ENCODE measurements at places on chromosomes 1 and 21. TPM values are rescaled to one million over a fixed set of nuclear protein-coding genes. Genes with fewer than 3 reads are reported as not detected.

Gene PROK1
- not detected for polyA plus RNA-seq

Gene CD1B
- not detected for polyA plus RNA-seq

Gene OLFML3
- 6.6 TPM for polyA plus RNA-seq

Gene MASP2
- 0.12 TPM for polyA plus RNA-seq

Gene SLC22A15
- 0.54 TPM for polyA plus RNA-seq

Gene HOOK1
- polyA plus RNA-seq: 0.45 TPM

DNA sequence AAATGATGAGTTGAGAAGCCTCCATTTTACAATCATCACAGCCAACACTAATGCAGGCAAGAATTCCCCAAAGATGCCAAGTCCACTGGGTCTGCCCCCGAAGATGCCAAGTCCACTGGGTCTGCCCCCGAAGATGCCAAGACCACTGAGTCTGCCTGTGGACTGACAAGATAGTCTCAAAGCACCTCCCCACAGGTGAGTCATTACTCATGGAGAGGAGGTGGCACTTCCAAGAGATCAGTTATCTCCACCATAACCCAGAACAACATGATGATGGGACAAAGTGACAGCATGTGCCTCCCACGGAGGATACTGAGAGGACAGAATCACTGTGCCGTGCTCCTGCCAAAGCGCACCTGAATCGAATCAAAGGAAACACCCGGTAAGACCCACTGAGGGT is 4.8 kb downstream of the PTTG1IP start:
- DNase-seq: no peak

- no peak for DNase-seq
Observed at GRCh38 chr1:92945748-92946270, 15.5 kb downstream of the DIPK1A start.

DNA sequence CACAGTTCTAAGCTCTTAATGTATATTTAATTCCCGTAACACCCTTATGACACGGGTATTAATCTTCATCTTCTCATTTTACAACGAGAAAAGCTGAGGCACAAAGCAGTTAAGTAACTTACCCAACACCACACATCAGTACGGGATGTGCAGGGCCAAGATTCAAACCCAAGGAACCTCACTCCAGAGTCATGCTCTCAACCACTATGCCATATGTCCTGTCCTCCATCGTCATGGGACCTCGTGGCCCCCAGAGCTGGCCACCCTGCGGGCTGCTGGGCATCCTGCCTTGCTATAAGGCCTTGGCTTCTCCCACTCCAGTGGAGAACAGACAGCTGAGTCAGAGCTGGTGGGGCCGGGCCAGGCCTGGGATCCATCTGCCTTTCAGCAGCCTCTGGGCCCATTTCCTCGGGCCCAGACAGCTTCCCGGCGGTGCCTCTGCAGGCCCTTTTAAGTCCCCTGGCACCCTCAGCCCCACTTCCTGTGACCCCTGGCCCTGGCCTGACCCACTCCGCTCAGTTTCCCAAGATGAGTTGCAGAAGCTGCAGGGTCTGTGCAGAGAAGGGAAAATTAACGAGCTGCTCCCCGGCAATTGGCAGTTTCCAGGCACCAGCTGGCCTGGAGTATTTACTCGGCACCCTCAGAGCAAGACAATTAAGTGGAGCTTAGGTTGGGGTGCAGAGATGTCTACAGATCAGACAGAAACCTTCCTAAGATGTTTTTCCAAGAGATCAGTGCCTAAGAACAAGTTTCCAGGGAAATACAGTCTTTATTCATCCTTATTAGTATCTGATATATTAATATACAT is 98.2 kb downstream of the EPHB2 start:
- no peak for DNase-seq

- peak; percentile 47 for DNase-seq
Observed at GRCh38 chr1:31689854-31690253, 14.0 kb downstream of the COL16A1 start.

DNA sequence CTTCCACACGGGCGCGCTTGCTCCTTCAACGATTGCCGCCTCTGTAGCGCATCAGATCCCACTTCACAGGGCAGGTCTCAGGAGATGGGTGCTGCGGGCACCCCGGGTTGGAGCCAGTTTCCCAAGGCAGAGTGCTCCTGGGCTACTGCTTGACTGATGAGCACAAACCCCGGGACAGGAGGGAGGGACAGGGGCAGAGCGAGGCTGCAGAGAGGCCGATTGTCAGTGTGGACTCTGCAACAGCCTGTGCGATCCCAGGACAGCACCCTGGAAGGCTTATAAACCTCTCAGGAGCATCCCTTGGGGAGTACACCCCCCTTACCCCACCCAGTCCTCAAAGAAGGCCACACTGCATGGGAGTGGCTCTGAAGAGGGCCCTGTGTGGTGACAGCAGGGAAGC is 28.0 kb upstream of the BACE2 start:
- DNase-seq: no peak

- DNase-seq: no peak
Observed at GRCh38 chr1:147741065-147741464, 19.3 kb downstream of the GJA5 start.

DNA sequence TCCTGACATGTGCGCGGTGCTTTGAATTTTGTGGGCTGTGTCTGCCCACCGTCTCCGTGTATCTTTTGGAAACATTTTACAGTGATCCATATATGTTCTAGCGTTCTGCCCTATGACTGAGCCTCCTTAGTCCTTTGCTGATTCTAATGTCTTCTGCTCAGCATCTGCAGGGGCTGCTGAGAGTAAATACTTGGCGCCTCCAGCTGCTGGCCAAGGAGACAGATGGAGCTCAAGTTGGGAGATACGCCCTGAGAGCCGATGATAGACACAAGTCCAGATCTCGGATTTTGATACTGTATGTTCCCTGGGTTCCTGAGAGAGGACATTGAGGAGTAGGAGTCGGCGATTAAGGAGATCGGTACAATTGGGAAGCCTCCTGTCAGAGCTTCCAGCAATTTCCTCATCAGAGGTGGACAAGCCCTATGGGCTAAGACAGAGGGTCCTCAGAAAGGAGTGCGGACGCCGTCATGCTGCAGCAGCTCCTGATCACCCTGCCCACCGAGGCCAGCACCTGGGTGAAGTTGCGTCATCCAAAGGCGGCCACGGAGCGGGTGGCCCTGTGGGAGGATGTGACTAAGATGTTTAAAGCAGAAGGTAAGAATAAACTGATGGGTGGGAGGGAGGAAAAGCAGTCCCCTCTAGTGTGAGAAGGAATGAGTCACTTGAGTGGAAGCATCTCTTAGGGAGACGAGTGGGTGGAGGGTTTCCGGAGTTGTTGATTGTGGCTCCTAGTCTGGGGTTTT is 390 bp downstream of the ZFP69B start:
- peak; percentile 6 for DNase-seq

DNA sequence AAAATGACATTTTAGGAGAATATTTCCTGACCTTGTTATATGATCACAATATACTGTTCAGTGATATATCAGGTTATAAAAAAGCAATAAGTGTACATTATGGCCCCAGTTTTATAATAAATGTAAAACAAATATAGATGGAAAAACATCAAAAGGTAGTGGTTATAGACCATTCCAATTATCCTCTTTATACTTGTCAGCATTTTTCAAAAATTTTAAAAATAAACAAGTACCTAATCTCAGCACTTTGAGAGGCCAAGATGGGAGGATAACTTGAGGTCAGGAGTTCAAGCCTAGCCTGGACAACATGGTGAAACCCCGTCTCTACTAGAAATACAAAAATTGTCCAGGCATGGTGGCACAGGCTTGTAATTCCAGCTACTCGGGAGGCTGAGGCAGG is 69.6 kb upstream of the B3GALNT2 start:
- DNase-seq: no peak

DNA sequence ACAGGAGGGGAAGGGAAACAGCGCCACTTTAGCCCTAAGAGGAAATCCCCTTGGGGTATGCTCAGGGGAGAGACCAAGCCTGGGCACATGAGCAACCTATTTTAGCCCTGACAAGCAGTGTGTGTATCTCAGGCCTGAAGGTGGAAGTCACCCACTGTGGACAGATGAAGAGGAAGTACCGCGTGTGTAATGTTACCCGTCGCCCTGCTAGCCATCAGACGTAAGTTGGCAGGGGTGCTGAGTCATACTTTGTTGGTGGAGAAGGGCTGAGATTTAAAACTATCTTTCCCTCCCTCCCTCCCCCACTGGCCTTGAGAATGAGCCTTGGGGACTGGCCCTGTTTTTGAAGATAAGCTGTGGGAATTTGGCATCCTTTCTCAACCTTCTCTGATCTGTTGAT is 11.2 kb downstream of the AGO1 start:
- DNase-seq: no peak

GRCh38 chr1:64466033-64466432 is 3.9 kb upstream of the CACHD1 start:
- no peak for DNase-seq

All from A549 (cell line).